ENCODE measurements at places on chromosomes 3 and 15.

DNA sequence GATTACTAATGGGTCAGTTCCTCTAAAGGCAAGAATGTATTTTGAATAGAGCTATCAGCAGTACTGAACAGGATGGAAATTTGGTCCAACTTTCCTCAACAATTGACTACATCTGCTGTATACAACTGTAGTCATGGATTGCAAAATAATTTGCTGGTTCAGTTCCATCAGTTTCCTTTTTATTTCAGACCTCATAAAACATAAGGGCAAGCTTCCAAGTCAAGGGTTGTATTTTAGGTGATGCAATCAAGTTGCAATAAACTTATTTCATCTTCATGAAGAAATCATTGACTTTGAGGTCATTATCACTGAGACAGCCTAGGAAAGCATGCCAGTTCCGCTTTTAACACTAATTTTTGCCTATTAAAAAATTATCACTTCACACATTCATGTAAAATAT, 90.4 kb upstream of the TSEN2 start:
- DNase-seq: no peak

DNA sequence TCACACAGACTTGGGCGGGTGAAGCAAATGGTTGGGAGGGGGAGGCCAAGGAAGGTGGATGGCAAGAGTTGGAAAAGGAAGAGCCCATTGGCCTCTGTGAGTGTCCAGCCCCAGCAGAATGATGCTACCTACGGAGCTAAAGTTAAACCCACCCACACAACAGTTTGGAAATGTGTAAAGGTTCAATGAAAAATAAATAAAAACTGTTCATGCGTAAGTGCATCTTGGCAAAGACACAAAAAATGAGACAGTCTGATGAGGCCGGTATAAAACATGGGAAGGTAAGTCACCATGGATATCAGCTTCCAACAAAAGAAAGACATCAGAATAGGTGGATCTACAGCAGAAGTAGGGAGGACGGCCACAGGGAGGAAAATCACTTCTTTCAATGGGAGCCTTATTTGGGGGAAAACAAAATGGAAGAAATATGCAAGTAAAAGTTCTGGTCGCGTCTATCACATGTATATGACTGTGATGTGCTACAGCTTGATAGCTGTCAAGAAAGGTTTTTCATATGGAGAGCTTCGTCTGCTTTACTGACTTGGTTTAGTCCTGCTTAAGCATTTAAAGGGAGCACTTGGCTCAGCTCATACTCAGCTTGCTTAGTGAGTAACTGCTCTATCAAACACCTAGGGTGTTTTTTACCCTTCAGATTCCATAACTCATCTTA, 82.8 kb downstream of the TIGIT start:
- DNase-seq: no peak

DNA sequence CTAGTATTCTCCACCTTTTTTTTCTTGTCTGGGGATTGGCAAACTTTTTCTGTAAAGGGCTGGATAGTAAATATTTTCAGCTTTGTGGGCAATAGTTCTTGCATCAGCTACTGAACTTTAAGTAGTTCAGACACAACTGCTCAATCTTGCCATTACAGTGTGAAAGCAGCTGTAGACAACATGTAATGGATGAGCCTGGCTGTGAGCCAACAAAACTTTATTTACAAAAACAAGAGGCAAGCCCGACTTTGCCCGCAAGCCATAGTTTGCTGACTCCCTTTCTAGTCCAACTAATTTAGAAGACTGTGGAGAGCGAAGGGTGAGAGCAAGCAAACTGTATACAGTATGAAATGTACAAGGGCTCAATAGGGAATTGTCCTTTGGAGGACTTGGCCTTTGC, 6.2 kb downstream of the FRMD4B start:
- no peak for DNase-seq

DNA sequence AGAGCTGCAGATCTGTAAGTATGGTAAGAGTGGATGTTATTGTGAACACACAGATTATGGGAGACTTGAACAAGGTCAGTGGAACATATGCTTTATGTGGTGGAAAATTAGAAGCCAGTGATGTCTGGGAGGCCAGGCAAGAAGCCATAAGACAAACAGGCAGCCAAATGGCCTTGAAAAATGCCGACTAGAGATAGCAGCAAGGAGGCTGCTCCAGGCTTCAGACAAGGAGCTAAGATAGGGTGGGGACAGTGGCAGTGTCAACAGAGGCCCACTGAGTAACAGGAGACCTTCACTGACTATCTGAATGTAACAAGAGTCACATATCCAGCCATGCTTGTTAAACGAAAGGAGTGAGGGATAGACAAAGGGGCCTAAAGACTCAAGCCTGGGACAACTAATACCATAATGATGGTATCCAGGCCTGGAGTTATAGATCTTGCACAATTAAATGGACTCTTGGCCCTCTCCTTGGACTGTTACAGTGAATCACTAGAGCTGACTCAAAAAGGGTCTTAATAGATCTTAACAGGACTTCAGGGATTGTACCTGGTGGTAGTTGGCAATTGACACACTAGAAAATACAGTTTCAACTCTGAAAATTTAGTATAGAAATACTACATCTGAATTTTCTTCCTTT, 50.6 kb downstream of the CFAP20DC start:
- no peak for DNase-seq

- no peak for DNase-seq
These were observed 42.5 kb downstream of the CHSY1 start for GRCh38 chr15:101209285-101209845.

GRCh38 chr3:171879472-171879871, 36.3 kb downstream of the TMEM212 start:
- DNase-seq: no peak

DNA sequence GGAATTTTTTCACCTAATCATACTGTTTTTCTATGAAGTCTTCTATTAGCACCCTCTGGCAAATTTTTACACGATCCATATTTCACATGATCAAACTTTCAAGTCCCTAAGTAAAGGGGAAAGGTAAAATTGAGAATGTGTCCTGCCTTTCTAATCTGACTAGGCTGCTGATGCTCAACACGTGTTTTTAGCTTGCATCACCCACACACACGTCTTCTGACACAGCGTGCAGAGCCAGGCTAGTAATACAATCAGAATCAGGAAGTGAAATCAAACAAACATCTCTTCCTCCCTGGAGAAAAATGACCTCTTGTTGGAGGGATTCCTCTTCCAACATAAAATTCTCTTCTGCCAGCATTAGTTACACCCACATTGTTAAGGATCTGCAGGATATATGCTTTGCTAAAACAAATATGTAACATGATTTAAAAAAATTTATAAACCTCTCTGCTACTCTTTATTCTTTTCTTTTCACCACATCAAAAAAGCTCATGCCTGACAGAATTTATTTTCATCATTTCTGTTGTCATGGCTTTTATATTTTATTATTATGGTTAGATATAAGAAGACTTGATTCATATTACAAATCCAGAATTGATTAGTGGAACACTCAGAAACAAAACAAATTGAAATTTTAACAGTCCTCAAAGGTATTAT, 122.4 kb downstream of the RAP2B start:
- peak; percentile 83 for DNase-seq

GRCh38 chr15:101464256-101464998, 25.1 kb downstream of the PCSK6 start:
- no peak for DNase-seq

- DNase-seq: no peak
These were observed 116.7 kb upstream of the PLCL2 start for GRCh38 chr3:16768014-16768413.

GRCh38 chr3:29245441-29245840, 35.4 kb upstream of the RBMS3 start:
- DNase-seq: no peak

DNA sequence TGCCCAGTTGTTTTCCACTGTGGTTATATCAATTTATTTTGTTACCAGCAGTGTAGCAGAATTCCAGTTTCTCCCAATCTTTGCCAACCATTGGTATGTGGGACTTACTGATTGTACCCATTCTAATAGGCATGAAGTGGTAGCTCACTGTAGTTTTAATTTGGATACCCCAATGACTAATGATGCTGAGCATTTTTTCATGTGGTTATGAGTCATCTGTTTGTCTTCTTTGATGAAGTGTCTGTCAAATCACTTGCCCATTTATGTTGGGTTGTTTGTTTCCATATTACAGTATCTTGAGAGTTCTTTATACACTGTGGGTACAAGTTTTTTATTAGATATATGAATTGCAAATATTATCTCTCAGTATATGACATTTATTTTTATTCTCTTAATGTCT, 644.3 kb downstream of the NR2F2 start:
- DNase-seq: no peak

- no peak for DNase-seq
These were observed 783 bp downstream of the ITIH1 start for GRCh38 chr3:52777959-52778805.

DNA sequence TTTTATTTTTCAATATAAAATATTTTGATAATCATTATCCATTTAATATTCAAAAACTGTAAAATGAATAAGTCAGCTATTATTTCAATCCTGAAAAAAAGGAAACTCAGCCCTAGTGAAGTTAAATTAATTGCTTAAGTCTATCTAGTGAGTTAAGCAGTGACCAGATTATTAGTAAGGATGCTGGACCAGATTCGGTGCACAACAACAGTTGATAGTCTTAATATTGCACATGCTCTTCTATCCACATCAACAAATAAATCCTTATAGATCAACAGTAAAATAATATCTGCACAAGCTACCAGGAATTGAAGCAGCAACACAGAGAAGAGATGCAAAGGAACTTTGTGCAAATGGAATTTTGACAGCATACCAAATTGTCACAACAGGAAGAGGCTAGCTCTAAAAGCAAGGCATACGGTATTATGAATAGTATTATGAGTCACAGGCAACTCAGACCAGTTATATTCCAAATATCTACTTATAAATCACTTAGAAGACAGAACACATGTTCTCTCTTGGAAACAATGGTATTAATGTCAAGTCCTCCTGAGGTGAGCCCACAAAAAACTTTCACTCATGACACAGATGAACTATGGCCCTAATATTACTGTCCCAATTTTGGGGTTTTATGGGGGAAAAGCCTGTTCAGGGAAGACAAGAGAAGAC, 24.9 kb downstream of the VPS13C start:
- peak; percentile 18 for DNase-seq

- DNase-seq: no peak
These were observed 165.2 kb upstream of the THBS1 start for GRCh38 chr15:39415634-39416033.

- DNase-seq: no peak
These were observed 28.9 kb downstream of the GNB5 start for GRCh38 chr15:52162260-52162659.

DNA sequence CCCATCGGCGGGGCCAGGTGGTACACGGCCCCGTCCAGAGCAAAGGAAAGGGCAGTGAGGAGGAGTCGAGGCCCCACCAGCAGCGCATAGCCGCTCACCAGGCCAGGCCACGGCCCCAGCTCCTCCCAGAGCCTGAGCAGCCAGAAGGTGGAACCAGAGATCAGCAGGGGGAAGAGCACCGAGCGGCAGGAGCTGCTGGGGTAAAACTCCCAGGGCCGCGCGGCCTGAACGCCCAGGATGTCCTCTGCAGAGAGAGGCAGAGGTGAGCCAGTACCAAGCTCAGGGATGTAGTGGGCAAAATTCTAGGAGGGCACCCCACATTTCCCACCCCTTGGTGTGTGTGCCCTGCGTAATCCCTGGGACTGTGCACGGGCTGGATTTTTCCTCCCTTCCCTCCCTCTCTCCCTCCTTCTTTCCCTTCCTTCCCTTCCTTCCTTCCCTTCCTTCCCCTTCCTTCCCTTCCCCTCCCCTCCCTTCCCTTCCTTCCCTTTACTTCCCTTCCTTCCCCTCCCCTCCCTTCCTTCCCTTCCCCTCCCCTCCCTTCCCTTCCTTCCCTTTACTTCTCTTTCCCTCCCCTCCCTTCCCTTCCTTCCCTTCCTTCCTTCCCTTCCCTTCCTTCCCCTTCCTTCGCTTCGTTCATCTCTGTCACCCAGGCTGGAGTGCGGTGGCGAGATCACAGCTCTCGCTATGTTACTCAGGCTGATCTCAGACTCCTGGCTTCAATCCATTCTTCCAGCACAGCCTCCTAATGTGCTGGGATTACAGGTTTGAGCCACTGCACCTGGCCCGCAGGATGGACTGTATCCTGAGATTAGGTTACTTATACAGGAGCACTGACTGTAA, 6.3 kb upstream of the NCBP2 start:
- no peak for DNase-seq

GRCh38 chr3:45479621-45480035, 91.3 kb downstream of the LARS2 start:
- peak; percentile 71 for DNase-seq

- DNase-seq: no peak
These were observed 146.0 kb upstream of the GRM7 start for GRCh38 chr3:6714962-6715361.

- DNase-seq: no peak
These were observed 317.6 kb downstream of the CHL1 start for GRCh38 chr3:514192-514591.

DNA sequence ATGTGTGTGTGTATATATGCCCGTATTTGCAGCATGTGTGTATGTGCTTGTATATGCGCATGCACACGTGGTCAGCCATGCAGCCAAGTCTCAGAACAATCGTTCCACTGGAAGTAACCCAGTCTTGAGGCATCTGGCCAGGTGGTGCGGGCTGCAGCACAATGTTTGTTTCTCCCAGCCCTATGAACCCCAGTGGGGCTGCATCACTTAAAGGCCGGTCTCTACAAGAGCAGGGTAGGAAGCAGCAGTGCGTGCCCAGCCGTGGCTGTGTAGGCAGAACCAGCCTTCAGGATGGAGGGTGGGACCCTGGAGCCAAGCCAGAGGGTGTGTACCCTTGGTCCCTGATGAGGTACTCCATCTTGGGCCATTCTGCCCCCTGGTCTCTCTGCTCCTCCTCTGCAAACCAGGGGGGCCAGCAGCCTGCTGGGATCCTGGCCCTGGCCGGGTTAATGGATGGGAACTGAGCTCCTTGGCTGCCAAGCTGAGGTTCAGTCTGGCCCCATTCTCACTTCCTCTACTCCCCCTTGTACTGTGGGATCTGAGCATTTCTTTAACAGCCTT, 11.8 kb downstream of the KLF13 start:
- DNase-seq: no peak

DNA sequence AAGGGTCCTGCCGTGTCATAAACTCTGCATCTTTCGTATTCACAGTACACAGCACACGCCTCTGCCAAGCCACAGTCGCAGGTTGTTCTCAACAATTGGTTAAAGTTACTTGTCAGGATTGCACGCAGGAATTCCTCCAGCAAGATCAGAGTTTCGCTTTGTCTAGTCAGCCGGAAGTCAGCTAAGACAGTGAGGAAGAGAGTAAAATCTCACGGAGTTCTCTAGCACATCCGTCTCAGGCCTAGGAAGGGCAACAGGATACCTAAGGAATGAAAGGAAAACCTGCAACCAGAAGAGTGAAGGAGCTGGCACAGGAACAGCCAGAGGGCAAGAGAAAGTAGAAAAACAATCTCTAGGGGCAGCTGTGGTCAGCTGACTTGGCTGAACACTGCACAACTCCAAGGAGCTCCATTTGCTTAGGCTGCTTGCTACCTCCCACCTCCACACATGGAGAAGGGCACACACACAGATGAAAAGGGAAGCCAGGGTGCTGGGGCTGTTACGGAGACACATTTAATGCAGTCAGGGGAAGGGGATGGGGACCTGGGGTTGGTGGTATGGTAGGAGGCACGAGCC, 23.7 kb downstream of the RORA start:
- no peak for DNase-seq

GRCh38 chr3:182650568-182651128, 142.7 kb upstream of the ATP11B start:
- no peak for DNase-seq
